Stimulated activated CD4-positive, alpha-beta T cell treated with anti-CD3 and anti-CD28 coated beads, TNF-alpha, amount 100 ng/mL, for 1 hour (primary cell): ENCODE measurements at places on chromosomes 1 and 21.

- no peak for DNase-seq
Measured at GRCh38 chr21:42833439-42833815, 45.9 kb downstream of the WDR4 start.

- no peak for DNase-seq
Measured at GRCh38 chr1:119374208-119374874, 5.8 kb downstream of the HAO2 start.

- DNase-seq: no peak
Measured at GRCh38 chr1:205232945-205233397, 5.2 kb downstream of the TMCC2 start.

- DNase-seq: no peak
Measured at GRCh38 chr1:84912726-84913554, 19.9 kb upstream of the LPAR3 start.

- DNase-seq: no peak
Measured at GRCh38 chr1:63713041-63713440, 60.8 kb upstream of the ROR1 start.

DNA sequence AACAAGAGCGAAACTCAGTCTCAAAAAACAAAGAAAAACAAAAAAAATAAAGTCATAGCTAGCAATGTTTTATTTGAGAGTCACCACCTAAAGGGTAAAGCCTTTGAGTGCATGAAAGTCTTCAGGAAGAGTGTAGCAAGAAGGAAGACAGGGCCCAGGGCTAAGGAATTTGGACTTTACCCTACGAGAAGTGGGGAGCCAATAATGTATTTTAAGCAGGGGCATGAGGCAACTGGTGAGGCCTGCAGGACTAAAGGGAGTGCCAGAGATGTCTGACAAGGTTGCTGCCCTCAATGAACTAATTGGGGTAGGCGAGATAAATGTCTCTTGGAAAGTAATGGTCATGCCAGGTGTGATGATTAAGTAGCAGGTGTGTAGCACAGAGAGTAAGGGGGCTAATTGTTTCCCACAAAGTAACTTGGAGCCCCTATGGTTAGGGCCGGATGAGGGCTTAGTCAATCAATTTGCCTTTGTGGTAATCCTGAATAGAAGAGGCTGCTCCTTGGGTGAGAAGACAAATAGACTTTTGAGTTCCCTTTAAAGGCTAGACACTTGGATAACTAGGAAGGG is 31.6 kb upstream of the CACNA1E start:
- no peak for DNase-seq

DNA sequence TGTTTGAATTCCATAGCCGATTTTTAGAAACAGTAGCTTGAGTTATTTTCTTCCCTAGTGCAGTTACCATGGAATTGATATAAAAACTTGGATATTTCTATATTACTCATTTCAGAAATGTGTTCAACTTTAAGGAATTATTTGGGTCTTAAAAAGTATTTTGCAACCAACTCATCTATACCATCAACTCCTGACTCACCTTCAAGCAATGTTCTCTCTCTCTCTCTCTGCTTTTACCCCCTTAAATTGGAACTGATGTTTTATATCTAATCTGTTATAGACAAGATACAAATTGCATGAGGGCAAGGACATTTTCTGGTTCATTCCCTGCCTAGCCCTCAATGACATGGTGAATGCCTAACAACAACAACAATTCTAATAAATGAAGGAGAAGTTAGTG is 214.7 kb upstream of the NRIP1 start:
- no peak for DNase-seq

DNA sequence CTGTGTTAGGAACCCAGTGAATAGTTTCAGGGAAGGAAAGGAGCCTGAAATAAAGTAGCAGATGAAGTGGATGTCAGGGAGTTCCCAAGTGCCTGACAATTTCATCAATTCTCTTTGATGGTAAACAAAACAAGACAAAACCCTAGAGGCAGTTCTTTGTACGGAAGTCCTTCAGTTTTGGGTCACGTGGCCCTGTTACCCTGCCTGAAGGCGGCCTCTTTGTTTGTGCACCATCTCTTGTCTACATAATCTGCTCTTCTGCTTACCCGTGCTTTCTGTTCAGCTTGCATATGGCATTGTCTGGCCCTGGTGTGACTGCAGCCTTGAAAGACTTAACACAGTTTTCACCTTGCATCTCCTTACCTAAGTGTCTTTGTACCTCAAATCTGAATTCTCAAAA is 166.7 kb upstream of the DUSP10 start:
- DNase-seq: no peak

- no peak for DNase-seq
Measured at GRCh38 chr1:67683766-67684525, 1.1 kb upstream of the GADD45A start.

DNA sequence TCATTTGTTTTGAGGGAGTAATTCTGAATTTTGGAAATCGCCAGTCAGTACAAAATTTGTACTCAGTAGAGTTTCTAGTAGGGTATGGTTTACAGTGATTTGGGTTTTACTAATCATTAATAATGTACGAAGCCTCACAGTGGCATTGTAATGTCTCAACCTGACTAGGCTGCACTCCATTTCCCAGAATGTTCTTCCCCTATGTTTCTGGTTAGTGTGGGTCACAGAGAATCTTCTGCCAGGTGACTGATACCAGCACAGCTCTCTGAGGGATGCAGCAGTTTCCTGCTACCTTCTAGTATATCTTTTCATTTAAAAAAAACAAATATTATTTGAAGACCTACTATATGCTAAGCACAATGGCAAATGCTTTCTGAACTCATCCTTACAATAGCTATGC is 112.9 kb downstream of the PTPN14 start:
- no peak for DNase-seq

- no peak for DNase-seq
Measured at GRCh38 chr21:41318218-41318617, 1.6 kb downstream of the FAM3B start.

GRCh38 chr1:170027760-170028159 is 46.7 kb downstream of the KIFAP3 start:
- no peak for DNase-seq

- no peak for DNase-seq
Measured at GRCh38 chr1:173164686-173165085, 42.4 kb downstream of the TNFSF4 start.

GRCh38 chr21:42964546-42965210 is 9.7 kb upstream of the PKNOX1 start:
- DNase-seq: no peak

DNA sequence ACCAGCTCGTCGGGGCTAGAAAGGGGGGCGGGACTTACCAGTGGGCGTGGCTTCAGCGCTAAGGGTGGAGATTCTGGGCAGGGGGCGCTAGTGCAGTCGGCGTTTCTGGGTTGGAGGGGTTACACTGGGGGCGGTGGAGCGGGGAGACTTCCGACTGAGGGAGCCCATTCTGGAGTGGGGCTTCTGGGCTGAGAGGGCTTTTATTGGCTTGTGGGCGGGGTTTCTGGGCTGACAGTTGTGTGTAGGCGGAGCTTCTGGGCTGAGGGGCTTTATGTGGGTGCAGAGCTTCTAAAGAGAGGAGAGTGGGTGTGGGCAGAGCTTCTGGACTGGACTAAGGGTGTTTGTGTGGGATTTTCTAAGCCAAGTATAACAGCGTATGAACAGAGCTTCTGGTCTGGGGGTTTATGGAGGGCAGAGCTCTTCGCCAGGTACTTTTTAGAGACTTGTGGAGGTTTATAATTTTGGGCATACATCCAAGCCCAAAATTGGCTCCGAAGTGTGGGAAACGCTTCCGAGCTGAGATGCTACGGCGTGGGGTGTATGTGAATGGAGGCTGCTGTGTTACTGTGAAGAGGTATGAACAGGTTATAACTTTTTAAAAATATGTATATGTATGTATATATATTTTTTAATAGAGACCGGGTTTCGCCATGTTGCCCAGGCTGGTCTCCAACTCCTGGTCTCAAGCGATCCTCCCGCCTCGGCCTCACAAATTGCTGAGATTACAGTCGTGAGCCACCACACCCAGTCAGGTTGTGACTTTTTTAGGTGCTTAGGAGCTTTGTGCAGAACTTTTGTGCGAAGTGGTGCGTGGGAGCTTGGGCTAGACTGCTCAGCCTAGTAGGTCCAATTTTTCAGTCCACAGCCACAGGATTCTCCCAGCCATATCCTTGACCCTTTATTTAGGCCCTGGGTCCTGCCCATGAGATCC is 825 bp downstream of the TMEM39B start:
- DNase-seq: no peak

GRCh38 chr1:173392895-173393658 is 84.1 kb upstream of the PRDX6 start:
- DNase-seq: no peak

DNA sequence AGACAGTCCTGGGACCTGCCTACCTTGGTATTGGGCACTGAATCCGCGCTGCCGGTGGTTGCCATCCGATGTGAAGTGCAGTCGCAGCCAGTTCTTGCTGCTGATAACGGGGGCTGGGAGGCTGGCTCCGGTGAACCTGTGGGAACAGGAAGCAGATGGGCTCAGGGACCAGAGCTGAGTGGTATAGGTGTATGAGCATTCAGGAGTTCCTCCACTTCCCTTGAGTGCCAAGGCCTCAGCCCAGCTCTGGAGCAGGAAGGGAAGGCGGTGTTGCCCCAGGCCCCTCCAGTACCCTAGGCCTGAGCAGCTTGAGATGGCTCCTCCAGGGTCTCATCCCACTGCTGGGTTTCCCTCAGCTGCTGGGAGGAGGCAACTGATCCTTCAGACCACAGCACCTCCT is 17.0 kb upstream of the HMGB4 start:
- no peak for DNase-seq

DNA sequence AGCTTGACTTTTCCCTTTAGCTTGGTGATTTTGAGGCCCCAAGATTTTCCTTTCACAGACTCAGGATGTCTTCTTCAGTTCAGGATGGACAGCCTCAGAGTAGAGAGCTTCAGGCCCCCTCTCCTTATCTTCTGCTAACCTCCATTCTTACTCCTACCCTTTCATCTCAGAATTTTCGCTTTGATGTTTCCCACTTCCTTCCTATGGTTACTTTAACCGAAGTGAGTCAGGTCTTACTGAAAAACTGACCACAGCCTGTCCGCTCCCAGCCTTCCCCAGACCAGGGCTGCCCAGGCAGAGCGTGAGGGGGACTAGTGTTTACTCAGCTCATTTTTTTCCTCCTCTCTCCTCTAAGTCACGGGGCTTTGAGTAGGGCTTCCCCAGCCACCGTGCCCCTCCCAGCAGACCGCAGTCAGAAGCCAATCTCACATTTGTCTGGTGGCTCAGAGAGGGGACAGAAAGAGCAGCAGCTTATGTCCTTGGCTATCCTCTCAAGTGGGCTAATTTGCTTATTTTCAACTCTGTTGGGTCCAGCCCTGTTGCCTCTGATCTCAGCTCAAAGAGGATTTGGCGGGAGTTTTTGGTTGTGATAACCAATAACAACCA is 4.2 kb upstream of the IL19 start:
- peak; percentile 41 for DNase-seq

DNA sequence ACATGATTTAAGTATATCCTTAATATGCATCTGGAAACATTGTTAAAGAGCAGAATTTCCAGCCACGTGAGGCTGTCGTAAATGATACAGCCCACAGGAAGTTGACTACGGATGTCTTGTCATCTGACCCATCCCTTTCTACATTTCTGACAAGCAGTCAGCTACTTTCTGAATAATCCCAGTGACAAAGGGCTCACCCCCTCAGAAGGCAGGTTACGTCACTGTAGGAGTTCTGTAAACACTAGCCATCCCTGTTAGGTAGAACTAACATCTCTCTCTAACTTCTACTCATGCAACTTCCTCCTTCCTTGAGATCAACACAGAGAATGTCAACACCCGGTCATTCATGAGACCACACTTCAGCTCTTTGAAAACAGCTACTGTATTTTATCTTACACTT is 259.2 kb downstream of the GREM2 start:
- no peak for DNase-seq

GRCh38 chr1:2229911-2230731 is 2.0 kb downstream of the SKI start:
- DNase-seq: no peak

GRCh38 chr1:38735651-38736161 is 123.9 kb downstream of the RRAGC start:
- no peak for DNase-seq

DNA sequence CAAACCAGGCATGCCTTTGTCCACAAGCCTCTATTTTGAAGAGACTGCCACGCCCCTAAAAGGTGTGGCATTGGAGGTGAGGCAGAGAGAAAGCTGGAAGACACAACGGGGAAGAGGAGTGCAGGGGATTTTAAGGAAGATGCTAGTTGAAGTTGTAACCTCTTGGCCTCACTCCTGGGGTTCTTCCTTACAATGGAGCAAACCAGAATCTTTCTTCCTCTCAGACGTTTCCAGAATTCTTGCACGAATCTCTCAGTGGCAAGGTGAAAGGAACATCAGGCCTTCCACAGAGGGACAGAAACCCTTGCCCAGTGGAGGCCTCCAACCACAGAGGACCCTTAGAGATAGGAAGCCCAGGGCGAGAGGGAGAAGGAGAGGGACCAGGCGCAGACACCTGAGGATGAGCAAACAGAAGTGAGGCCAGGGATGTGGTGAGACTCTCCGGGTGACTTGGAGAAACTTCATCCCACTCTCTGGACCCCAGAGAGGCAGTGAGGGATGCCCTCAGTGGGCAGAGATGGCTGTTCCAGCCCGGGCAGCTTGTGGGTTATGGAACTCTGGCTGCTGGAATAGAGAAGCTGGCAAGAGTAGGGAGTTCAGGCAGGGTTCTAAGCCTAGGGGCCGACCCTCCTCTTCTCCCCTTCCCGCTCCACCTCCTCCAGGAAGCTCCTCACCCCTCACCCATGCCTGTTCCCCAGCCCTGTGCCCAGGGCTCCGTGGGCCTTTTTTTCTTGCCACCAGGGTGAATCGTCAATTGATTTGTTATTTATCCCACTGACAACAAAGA is 136.8 kb upstream of the RUNX3 start:
- no peak for DNase-seq

GRCh38 chr1:161074676-161075368 is 5.1 kb upstream of the ARHGAP30 start:
- no peak for DNase-seq

DNA sequence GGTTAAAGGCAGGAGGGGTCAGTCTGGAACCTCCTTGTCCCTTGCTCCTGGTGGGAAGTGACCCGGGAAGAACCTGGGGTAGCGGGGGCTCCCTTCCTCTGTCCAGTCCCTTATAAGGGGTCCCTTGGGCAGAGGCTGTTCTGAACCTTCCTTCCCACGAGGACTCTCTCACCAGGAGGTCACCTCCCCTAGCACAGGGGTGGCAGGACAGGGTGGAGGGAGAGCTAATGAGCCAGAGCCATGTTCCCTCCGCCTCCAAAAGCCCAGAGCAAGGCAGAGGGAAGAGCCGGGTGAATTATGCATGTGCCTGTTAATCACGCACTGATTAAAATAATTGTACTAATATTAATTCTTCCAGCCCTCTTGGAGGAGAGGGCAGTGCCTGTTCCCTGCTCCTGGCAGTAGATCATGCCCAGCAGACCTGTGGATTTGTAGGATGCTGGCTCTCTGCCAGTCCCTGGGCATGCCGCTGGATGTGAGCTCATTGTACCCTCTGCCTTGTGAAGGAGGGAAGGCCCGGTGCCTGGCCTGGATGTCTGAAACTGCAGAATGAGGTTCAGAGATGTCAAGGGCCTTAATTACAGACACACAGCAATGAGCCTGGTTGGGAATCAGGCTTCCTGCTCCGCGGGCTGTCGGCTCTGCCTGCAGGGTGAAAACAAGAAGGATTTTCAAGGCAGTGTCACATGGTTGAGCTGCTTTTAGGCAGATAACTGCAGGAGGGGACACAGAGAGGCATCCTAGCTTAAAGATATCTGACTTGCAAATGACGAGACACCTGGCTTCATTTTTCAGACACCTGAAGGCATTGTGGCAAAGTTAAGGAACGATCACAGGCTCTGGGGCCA is 68.2 kb downstream of the IGSF21 start:
- no peak for DNase-seq
